ENCODE measurements at places on chromosomes 2 and 18. TPM values are rescaled to one million over a fixed set of nuclear protein-coding genes. Genes with fewer than 3 reads are reported as not detected.

- DNase-seq: no peak
These were observed 89.1 kb downstream of the CAMKMT start for GRCh38 chr2:44450806-44451205.

DNA sequence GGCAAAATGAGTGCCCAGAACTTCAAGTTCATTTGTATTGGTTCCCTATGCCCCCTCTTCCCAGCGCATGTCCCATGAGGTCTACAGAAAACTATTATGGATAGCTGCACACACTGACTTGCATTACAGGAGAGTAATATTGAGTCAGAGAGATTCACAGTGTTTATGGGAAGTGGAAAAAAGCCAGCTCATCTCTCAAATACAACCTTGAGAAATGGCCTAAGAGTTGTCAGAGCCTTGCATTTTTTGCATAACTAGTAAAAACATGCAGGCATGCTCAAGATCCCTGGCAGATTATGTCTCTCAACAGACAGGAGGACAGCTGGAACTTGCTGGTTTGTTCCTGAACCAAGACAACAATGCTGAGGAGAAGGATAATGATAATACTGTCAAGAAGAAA lies 1292.8 kb downstream of the DSC3 start:
- no peak for DNase-seq

DNA sequence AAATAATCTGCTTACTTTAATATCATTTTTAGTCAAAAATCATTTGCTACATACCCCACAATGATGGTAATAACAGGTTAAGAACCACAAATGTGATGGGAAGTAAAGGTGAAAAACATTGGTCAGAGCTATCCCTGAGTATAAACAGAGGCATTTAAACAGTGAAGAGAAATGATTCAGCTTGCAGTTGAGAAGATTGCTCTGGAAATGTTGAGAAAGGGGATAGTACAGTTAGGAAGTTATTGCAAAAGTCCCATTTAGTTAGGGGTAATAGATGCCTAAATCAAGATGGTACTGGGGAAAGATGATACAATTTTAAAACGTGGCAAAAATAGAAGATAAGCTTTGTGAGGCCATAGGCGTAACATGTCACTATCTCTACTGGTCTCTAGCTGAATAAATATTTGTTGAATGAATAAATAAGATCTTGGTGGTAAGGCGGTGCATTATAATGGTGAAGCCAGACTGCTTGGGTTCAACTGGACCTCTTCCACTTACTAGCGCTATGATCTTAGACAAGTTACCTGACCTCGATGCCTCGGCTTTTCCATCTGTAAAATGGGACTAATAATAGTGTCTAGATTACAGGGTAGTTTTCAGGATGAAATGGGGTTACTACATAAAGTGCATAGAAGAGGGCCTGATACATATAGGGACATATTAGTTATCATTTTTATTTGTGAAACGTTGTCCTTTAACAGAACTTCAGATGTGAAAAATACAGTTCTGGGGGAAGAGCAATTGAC lies 2.0 kb upstream of the BZW1 start:
- DNase-seq: no peak

DNA sequence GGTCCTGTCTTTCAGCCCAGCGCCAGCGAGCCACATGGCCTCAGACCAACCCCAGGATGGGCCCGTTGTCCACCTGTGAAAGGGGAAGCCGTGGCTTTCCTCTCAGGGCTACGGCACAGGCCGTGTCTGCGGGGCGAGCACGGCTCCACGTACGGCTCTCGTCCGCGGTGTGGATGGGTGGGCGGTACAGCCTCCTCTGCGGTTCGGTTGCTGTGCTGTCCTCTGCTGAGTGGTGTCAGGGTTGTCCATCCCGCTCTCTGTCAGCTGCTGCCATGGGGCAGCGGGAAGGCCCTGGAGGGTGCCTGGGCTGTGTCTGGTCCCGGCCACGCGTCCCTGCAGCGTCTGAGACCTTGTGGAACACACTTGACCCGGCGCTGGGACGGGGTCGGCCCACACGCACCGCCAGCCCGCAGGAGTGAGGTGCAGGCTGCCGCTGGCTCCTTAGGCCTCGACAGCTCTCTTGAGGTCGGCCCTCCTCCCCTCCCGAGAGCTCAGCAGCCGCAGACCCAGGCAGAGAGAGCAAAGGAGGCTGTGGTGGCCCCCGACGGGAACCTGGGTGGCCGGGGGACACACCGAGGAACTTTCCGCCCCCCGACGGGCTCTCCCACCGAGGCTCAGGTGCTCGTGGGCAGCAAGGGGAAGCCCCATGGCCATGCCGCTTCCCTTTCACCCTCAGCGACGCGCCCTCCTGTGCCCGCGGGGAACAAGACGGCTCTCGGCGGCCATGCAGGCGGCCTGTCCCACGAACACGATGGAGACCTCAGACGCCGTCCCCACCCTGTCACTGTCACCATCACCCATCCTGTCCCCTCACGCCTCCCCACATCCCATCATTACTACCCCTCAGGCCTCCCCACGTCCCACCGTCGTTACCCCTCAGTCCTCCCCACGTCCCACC lies 128.7 kb downstream of the NFATC1 start:
- peak; percentile 47 for DNase-seq

Gene RAPGEF4
- 6.7 TPM for total RNA-seq

Gene RGPD6
- 42.8 TPM for total RNA-seq

Gene REG1A
- total RNA-seq: 6.3 TPM

Gene DNER
- 0.45 TPM for total RNA-seq

DNA sequence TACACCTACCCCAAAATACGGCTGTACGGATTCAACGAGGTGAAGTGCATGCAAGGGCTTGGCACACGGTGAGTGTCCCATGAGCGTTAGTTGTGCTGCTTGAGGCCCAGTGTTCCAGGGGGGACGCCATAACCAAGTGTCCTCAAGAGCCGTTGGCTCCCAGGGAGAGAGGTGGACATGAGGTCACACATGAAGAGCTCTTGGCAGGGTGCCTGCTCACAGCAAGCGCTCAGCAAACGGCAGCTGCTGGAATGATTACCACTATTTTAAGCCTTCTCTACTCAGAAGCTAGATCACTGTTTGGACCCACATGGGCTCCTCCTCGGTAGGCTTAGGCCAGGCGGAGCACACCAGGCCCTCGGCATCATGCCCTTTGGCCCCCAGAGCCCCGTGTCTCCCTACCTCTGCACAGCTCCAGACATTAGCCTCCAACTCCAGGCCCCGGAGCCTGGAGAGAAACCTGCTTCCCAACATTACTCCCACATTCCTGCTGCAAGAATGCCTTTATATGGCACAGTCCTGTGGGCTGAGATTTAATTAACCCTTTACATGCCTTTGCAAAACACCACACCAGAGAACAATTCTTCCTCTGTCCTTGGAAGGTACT lies 68.4 kb upstream of the PPP1CB start:
- peak; percentile 92 for DNase-seq

GRCh38 chr18:13179566-13180113 lies 38.9 kb upstream of the LDLRAD4 start:
- DNase-seq: no peak

DNA sequence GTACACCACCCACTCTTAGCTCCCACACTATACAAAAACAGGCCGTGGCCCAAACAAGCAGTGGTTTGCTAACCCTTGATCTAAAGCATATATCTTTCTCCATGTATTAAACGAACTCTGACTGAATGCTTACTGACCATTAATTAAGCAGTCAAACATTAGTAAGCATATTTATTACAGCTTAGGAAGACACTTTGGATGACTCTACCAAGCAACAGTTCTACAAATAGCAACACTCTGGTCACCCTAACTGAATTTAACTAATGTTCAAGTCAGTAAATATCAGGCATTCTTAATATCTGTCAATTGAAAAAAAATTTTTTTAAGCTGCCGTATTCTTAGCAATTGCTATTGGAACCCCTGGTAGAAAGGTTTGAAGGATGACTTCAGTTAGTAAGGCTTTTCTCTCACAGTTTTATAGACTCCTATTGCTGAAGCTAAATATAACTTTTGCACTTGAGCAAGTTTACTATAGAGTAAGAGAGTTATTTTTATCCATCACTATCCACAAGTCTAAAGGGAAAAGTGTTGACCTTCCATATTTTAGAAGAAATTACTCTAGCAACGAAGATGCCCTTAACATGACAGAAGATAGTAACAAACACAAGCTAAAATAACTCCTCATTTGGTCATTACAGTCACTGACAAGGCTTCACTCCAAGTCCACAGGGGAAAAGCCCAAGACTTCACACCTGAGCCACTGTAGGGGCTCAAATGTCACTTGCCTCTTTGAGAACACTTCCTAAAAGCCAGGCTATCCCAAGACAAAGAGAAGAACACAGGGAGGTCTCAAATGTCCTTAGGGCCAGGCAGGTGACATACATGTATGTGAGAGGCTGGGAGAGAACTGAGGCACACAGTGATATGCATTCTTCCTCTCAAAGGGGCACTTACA lies 74.4 kb downstream of the RTN4 start:
- no peak for DNase-seq

- no peak for DNase-seq
These were observed 67.9 kb downstream of the COL6A3 start for GRCh38 chr2:237345891-237346640.

- no peak for DNase-seq
These were observed 144.1 kb downstream of the AGAP1 start for GRCh38 chr2:235637896-235638295.

DNA sequence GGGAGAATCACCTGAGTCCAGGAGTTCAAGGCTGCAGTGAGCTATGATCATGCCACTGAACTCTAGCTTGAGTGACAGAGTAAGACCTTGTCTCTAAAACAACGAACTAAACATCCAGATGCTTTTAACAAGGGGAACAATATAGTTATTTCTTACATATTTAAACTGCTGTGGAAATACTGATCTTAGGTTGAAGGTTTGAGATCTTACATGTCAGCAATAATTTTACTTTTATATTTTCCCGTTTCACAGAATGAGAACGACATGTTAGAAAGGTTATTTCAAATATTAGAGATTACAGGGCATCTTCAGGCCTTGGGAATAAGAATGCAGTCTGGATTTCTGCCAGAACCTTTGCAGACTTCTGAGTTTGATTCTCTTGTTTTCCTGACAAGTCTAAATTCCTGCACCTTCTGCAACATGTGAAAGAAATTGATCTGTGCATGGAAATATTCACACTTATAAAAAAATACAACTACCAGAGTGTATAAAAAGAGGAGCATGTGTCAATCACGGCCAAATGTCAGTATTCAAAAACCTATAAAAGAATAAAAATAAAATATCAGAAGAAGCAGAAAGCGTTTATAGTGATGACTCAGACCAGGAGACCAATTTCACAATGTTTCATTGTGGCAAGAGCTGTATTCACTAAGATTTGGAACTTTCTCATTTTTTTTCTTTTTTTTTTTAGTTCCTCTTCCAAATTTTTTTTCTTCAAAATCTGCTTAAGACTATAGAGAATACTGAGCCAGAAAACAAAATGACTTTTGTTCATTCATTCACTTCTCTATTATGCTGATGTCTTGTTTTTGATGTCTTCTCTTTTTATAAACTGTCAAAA lies 29.6 kb downstream of the COLEC12 start:
- DNase-seq: no peak

- DNase-seq: no peak
These were observed 20.7 kb downstream of the SFT2D3 start for GRCh38 chr2:127721978-127722355.

DNA sequence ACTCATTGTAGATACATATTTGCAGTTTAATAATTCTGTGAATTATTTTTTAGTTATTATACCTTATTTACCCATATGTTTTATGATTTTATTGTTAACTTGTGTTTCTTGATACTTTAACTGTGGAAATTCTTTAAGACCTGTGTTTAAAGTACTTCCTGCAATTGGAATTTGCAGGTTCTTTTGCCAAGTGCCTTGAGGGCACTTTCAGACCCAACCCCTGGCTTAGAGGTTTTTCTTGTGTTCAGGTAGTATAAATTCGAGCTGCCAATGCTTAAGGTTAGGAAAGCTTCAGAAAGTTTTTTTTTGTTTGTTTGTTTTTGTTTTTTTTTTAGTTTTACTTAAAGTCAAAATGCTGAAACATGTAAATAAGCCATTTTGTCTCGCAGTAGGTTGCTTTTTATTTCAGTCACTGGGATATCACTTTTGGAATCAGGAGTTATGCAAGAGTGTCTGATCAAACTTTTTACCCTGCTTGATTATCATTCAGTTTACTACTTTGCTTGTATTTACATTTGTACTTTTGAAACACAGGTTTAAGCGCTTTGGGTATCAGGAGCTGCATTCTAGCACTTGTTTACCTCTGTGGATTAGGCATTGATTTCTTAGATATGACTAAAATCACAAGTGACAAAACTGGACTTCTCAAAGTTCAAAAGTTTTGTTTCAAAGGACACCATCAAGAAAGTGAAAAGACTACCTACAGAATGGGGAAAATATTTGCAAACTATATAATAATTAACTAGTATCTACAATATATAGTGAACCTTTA lies 31.8 kb downstream of the TDRD15 start:
- DNase-seq: no peak

- no peak for DNase-seq
These were observed 141.2 kb downstream of the PMAIP1 start for GRCh38 chr18:60040971-60041370.

DNA sequence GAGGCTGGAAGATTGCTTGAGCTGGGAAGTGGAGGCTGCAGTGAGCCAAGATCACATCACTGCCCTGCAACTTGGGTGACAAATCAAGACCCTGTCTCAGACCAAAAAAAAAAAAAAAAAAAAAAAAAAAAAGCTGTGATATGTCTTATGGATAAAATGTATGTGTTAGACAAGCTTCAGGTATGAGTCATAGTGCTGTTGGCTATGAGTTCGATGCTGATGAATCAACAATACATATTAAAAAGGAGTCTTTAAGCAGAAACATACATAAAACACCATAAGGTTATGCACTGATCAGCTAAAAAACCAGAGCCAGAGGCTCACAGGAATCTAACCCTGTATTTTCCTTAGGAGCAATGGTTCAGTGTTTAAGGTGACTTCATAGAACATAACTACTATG lies 332.3 kb downstream of the NCKAP5 start:
- DNase-seq: no peak

DNA sequence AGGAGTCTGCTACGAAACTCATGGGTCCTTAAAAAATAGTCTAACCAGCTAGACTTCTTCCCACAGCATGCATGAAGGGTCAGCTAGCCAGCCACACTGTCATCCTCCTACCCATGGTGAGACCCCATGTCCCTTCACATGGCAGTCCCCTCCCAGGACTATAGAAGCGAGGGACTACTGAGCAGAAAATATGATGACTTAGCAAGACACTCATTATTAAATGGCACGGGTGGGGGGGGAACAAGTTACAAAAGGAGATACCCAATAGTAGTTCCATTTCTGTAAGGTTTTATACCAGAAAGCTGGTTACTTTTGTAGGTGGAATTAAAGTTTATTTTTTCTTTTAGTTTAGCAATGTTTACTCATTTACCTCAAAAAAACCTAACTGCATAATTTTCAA lies 31.5 kb downstream of the ST8SIA5 start:
- no peak for DNase-seq

GRCh38 chr2:122516775-122517174 lies 761.3 kb downstream of the TSN start:
- no peak for DNase-seq
